ENCODE measurements at places on chromosomes 1 and 21.

GRCh38 chr1:184403961-184404726 lies 17.3 kb downstream of the C1orf21 start:
- DNase-seq = no peak

- no peak for DNase-seq
Observed at GRCh38 chr1:206757524-206758266, 12.9 kb upstream of the IL19 start.

GRCh38 chr1:56363007-56363770 lies 216.2 kb downstream of the PLPP3 start:
- no peak for DNase-seq

DNA sequence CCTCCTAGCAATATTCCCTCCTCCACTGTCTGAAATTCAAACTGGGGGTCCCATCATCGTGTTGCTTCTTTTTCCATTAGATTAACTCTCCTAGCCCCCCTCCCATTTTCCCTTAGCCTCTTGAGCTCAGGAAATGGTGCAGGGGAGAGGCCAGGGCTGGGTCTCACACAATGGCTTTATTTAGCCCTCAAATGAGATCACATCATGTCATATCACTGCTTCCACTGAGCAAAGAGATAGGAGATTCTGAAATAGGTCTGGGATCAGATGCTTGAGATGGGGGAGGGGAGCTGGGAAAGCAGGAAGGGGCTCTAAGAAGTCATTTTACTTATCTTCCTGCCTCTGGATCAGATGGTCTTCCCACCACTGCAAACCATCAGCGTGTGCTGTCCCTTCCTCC lies 17.8 kb upstream of the ARHGEF2 start:
- DNase-seq = no peak

DNA sequence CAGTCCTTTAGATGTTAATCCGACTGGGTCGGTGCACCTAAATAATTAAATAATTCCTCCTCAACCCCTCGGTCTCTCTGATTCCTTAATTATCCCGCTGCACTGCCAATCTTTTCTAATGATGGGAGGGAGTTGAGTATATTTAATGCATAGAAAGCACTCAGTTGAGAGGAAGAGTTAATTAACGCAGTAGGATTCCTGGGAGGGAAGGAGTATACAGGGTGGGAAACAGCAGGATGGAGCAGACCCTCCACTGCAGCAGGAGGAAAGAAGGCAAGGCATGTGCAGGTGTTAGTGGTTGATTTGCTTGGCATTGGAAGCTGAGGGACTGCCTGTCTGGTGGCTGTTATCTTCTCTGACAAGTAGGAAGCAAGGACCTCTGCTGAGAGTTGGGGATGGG lies 9.9 kb upstream of the REN start:
- no peak for DNase-seq

DNA sequence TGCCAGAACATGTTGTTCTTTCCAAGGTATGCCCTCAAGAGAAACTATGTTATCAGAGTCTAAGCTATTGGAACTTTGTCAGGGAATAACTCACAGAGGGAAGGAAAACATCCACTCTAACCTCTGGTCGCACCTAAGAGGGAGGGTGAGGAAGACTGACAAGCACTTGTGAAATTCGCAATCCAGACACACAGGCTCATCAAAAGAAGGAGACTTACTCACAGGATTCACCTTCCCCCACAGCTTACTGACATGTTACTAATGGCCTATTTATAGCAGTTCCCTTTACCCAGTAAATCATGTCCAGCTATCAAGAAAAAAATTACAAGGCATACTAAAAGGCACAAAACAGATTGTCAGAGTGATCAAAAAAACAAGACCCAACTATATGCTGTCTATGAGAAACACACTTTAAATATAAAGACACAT lies 36.9 kb downstream of the WDR64 start:
- no peak for DNase-seq

- no peak for DNase-seq
Observed at GRCh38 chr1:37634244-37634991, at the start of gene RSPO1. RSPO1 (minus strand) TSS chr1:37634892; CDS start chr1:37629661, 5,231 bp downstream.

DNA sequence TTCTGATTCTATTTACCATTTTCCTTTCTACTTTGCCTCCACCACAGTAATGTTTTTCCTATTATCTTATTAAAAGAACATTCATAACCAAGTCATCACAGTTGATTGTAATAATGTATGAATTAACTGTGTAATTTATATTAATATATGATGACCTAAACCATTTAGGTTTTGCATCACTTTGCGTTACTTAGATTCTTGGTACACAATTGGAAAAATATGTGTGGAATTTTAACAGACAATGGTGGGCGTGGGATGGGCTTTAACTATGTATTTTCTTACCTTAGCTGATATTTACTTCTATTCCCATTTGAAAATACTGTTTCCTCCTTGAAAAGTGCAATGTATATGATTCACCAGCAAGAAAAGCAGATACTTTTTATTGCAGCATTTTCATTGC lies 3.6 kb downstream of the KRTAP21-3 start:
- DNase-seq = no peak

GRCh38 chr1:231384696-231385415 lies 37.2 kb downstream of the EGLN1 start:
- no peak for DNase-seq

- DNase-seq = no peak
Observed at GRCh38 chr1:11475748-11476147, 3.2 kb upstream of the DISP3 start.

DNA sequence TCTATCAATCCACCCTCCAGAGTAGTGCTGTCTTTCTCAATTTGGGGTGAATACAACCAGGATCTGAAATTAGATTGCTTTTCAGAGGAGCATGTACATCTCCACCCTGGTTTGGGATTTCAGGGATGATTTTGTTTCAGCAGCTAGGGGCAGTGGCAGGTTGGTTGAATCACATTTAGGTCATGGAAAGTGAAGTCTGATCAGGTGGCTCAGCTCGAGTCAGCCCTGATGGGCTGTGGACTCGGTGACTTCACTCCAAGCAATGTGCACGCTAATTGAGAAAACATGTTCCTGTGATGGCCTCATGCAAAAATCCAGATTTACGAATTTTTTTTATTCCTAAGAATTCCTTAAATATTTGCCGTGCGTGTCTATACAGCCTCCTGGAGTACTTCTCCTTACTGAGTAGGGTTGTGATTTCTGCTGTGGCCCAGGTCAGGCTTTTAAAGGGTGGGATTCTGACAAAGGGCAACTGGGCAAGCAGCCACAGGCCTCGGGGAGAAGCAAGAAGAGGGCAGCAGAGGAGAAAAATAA lies 7.5 kb downstream of the NGF start:
- no peak for DNase-seq

DNA sequence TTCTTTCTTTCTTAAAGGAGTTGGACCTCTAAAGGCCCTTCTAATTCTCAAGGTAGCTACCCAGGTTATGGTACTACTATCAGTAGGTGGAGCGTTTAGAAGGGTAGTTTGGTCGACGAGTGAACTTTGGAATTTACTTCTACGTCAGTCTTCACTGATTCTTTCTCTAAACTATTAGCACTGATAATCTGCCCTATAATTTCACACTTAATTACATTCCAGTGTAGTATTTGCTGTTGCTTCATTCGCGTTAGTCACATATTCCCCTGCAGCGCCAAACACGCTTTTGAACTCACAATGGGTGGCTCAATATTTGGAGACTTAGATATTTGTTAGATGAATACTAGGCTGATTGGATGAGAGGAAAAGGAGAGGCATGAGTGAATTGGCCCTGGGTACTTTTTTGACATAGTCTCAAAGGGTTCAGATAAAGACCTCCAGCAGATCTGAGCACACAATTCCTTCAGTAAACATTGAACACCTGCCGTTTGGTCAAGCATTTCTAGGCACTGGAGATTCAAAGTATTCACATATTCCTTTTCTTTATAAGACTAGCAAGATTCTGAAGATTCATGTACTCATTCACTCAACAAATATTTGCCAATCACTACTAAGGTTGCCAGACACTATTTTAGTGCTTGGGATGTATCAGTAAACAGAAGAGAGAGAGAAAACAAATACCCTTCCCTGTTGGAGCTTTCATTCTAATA lies 929 bp upstream of the FOXJ3 start:
- peak; percentile 24 for DNase-seq

GRCh38 chr1:85911742-85912141 lies 203.5 kb upstream of the ZNHIT6 start:
- DNase-seq = no peak

Measured in H54 (cell line).